ENCODE measurements at places on chromosomes 13 and 19.

DNA sequence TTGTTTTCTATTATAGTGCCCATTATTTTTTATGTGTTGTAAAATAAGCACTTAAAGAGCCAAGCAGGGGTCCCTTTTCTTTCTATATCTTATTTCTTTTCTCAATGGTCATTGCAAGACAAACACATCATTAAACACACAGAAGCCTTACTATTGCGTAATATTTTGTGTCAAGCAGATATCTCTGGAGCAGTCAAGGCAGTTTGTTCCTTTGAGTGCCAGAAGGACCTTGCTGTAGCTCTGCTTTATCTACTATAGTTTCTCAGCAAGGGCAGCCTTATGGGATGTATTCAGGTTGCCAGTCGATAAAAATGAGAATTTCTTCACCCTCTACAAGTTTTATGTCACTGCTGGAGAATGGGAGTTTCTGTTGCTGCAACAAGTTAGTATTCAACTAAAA, 319.3 kb downstream of the TDRD3 start:
- no peak for DNase-seq

- no peak for DNase-seq
Measured at GRCh38 chr19:3374369-3375112, 8.2 kb downstream of the NFIC start.

DNA sequence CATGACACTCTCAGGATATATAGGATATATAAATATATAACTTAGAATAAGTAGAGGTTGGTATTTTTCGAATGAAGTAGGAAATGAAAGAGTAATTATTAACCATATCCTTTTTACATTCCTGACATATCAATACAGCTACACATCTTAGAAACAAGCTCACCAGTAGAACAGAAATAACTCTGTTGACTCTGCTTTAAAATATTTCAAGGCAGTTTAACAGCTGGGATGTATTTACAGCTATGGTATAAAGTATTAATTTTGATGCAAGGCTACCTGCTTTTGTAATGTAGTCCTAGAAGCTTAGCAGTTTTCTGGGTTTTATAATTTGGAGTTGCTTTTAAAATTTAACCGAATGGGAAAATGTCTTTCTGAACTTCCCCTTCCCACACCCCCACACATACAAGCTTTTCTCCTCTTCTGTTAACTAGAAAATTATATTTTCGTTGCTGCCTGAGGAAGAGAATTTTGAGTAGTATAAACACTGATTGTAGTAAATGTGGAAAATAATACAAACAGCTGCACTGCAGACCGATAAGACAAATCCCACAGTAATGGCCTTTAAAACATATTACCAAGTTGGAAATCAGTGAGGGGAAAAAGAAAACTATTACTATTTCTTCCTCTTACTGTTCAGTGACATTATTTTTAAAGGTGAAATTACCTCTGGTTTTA, 147.7 kb downstream of the GGACT start:
- DNase-seq: no peak

- DNase-seq: no peak
Measured at GRCh38 chr13:52896827-52897659, 48.6 kb upstream of the PCDH8 start.

DNA sequence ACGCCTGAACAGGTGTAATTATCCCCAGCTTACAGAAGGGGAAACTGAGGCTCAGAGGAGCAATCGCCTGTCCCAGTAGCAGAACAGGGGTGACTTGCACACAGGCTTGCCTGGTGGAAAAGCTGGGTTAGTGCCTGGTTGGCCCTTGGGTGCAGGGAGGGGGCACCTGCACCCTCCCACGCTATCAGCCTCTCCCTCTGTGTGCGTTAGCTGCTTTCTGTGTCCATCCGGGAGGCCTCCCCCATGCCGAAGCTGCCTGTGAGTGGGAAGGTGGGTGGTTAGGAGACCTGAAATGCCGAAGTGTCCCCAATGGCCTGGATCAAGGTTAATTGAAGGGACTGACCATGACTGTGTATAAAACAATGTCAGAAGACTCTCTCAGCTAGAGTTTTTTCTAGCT, 295.0 kb downstream of the ZNF536 start:
- no peak for DNase-seq

GRCh38 chr19:33290956-33291622, 11.2 kb downstream of the CEBPA start:
- no peak for DNase-seq

- DNase-seq: no peak
Measured at GRCh38 chr19:15373644-15374043, 5.9 kb downstream of the AKAP8 start.

GRCh38 chr13:109415057-109415456, 371.3 kb downstream of the IRS2 start:
- DNase-seq: no peak

GRCh38 chr13:111874981-111875380, 192.0 kb upstream of the SOX1 start:
- no peak for DNase-seq

DNA sequence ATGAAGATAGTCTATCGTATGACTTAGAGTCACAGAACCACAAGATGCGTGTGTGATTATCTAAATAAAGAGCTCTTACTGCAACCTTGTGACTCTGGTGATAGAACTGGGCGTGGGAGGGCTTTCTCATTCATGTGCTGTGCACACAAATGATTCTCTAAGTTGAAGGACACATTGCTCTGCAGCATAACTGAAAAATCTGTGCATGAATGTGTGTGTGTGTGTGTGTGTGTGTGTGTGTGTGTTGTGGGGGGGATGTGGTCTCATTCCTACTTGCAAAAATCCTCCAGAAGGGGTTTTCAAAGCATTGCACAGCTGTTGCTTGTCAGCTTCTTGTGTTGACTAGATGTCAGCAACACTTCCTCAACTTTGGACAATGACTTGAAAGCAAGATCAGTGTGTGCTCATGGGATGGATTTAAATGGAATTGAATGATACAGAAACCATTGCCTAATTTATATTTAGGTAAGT, 22.4 kb downstream of the LRCH1 start:
- DNase-seq: no peak

- DNase-seq: no peak
Measured at GRCh38 chr19:16087940-16088339, 11.6 kb downstream of the TPM4 start.

- no peak for DNase-seq
Measured at GRCh38 chr13:68107667-68108066, 877.5 kb upstream of the PCDH9 start.

DNA sequence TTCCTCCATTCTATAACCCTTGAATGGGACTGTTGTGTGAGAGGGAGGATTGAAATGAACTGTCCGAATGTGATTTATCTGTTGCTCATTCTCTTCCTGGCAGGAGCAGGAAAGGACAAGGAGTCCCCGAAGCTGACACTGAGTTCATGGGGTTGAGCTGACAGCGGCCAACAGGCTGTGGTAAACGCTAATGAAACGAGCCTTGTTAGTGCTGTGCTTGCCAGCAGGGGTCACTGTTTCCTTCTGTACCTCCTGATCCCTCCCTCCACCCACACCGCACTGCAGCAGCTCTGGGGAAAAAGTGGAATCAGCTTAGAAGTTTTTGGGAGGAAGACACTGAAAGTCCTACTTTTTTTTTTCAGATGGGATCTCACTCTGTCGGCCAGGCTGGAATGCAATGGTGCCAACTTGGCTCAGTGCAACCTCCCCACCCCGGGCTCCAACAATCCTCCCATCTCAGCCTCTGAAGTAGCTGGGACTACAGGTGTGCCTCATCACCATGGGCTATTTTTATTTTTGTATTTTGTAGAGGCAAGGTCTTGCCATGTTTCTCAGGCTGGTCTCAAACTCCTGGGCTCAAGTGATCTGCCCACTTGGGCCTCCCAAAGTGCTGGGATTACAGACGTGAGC, 6.7 kb upstream of the ZNF761 start:
- DNase-seq: peak; percentile 66
